ENCODE measurements at places on chromosomes 2 and 18. TPM values are rescaled to one million over a fixed set of nuclear protein-coding genes. Genes with fewer than 3 reads are reported as not detected.

- peak; percentile 24 for DNase-seq
Observed at GRCh38 chr2:197500503-197501131, 438 bp downstream of the HSPE1 start.

DNA sequence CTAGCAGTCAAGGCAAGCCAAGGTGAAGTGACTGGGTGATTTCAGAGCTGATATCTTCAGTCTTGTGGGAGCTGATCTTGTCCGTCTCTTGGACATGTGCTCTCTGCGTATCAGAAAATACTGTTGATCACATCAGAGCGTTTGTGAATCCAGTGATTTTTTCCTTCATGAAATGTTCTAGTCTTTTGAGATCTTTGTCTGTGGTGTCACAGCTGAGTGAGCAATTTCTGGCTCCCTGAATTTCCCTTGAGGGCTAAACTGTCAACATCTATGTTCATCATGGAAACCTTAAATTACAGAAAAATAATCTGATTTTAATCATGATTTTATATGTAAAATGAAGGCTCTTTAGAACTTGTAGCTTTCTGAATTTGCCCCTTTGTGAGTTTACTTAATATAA, 432.0 kb downstream of the CCDC85A start:
- no peak for DNase-seq

Gene EPB41L3
- not detected for total RNA-seq

DNA sequence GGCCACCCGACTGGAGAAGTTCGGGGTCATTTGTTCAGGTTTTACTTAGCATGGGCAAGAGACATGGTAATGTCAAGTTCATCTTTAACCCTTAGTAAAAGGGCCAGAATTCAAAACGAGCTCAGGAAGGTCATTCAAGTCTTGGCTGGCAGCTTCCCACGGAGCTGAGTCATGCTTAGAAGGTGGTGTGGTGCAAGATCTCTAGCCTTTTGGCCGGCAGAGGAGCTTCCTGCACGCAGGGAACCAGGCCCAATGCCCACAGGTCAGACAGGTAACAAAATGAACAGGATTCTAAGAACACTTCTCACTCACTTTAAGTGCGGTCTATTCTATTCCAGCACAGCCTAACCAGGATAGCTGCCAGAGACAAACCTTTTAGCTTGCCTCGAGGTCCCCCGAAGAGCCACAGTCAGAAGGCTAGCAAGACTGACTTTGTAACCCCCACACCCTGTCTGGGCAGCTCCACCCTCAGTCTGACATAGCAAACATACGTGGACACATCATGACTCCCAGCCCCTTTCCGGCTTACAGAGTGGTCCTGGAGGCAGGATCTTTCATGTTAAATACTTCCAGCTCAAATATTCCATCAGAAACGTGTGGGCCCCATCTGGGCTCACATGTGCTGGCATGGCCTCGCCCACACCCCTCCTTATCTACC, 292.7 kb downstream of the BCL11A start:
- DNase-seq: peak; percentile 96

DNA sequence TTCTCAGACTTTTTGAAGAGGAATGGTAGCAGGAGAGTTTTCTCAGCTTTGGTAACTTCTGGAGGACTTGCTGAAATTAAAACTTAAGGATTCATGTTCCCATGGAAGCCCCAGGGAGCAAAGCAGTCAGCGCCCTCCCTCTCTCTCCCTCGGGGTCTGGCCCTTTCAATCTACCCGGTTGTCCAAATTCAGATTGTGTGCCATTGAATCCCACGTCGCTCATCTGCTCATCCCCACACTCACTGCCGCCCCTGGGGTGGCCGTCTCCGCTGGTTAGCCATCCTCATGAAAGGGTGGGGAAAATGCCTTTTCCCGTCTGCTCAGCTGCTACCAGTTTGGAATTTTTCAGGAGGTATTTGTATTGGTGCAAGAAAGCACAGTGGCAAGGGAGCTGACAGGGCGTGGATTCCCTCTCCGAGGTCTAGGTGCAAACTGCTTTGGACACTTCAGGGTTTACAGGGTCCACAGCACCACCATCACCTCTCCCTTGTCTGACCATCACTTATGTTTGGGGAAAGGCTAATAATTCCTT, 27.1 kb downstream of the MCFD2 start:
- no peak for DNase-seq

DNA sequence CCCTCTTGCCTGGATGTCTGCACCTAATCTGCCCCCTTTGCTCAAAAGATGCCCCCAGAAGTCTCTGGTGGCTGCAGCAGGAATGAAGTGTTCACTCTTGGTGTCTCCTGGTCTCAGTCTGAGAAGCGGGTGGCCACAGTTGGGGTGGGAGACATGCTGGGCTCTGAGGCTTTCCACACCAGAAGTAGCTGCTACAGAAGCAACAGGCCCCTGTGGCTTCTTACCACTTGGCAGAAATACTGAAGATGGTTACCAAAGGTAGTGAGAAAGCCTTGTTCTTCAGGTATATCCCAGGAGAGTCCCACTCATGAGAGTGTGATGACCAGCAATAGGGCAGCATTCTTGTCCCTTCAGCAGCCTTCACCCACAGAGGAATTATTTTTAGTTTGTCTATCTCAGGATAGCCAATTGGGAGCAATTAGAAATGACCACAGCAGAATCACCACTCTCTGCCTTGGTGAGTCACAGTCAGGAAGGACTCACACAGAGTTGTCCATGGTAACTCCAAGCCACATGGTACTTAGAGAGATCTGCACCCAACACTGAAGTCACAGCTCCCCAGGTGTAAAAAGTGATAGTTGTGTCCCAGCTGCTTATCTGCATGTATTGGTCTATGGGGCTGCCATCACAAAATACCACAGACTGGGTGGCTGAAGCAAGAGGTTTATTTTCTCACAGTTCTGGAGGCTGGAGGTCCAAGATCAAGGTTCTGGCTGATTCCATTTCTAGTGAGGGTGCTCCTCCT, 169.8 kb upstream of the ID2 start:
- DNase-seq: peak; percentile 6

GRCh38 chr2:233015019-233015645, 2.1 kb upstream of the NGEF start:
- DNase-seq: no peak

Gene GALNT3
- total RNA-seq: 20.2 TPM

Gene RIT2
- not detected for total RNA-seq

GRCh38 chr2:68943581-68944568, 8.8 kb downstream of the GKN2 start:
- DNase-seq: peak; percentile 79

- DNase-seq: no peak
Observed at GRCh38 chr2:188582211-188582610, 290.5 kb downstream of the GULP1 start.

Gene C2orf66
- 0.98 TPM for total RNA-seq

DNA sequence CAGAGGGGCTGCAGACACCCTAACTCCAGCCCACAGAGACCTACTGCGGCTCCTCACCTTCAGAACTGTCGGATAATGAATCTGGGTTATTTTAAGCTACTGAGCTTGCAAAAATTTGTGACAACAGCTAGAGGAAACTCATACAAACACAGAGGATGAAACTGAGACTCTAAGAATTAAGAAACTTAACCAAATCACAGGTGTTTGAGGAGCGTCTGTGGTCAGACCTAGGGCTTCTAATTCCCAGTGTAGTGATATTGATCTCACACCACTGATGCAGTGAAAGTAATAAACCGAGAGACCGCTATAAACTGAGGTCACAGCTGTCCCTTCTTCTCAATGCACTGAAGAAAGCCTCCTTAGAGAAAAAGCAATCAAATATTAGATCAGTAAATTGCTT, 110.1 kb downstream of the RGPD3 start:
- no peak for DNase-seq

Gene ACKR3
- 0.29 TPM for total RNA-seq

DNA sequence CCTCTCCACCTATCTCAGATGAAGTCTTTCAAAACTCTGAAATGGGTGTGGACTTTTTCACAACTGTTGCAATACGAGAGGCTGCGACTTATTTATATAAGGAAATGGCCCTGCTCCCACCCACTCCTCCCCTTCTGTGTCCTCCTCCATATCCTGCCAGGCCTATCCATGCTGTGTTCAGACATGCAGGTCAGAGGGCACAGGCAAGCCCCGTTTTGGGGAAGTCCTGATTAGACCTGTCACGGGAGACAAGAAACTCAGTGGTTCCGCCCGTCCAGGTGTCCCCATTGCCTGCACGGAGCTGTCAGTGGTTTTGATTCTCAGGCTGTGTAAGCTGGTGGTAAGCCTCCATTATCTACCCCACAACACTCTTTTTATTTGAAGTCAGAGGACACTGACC, 99.6 kb upstream of the MGAT5 start:
- DNase-seq: peak; percentile 17

Gene KIF3C
- total RNA-seq: 2.0 TPM

Gene SLC66A3
- total RNA-seq: 3.7 TPM

Gene UGT1A4
- total RNA-seq: 0.12 TPM

- no peak for DNase-seq
Observed at GRCh38 chr2:219266232-219266631, 12.5 kb upstream of the TUBA4A start.

Gene OXER1
- not detected for total RNA-seq

DNA sequence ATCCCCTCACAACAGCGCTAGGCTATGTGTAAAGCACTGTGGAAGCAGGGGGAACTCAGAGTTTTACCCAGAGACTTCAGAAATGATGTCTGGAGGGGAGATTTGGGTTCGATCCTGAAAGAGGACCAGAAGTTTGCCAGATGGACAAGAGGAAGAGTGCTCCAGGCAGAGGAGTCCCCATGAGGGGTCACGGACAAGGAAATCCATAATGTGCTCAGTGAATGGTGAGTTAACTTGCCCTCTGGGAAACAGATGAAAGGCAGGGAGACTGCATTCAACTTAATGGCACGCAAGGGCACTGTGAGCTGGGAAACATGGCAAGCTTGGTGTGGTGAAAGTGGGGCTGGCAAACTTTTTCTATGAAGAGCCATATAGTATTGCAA, 6.0 kb upstream of the ASAP2 start:
- no peak for DNase-seq

DNA sequence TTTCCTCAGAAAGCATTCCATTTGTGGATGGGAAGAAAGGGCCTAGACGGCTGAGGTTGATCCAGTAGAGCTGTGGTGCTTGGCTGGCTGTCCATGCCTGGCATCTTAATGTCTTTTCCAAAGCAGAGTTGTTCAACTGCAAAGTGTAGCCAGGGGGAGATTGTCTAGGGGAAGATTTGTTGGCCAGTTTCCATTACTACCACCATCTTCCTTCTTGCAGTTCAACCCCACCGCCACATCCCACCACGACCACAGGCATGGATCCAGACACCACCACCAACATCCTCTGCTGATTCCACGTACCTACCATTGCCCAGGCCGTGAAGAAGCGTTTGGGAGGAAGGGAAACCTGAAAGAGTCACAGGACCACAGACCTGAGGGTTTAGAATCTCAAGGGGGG, 50.7 kb upstream of the HAAO start:
- DNase-seq: no peak

DNA sequence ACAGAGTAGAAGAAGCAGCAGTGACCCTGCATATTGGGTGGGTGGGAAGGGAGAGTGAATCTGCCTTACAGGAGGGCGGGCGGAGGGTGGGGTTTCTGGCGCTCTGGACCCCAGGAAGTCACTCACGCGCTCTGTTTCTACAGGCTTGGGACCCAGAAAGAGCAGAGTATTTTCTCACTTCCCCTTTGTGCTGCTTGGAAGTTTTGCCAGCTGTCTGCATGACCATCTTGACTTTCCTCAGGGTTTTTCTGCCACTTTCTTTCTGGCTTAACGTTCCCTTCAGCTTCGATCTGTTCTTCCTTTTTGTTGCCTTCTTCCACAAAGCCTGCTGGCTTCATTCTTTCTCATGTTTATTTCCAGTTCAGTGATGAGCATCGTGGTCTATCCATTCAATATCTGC, 383.1 kb downstream of the GALR1 start:
- DNase-seq: no peak

Gene CSRNP3
- 0.33 TPM for total RNA-seq

GRCh38 chr18:42005782-42006181, 50.7 kb downstream of the PIK3C3 start:
- DNase-seq: no peak

Data from MCF 10A (cell line).